Amniotic stem cell (primary cell): ENCODE measurements at places on chromosomes 1 and 21.

DNA sequence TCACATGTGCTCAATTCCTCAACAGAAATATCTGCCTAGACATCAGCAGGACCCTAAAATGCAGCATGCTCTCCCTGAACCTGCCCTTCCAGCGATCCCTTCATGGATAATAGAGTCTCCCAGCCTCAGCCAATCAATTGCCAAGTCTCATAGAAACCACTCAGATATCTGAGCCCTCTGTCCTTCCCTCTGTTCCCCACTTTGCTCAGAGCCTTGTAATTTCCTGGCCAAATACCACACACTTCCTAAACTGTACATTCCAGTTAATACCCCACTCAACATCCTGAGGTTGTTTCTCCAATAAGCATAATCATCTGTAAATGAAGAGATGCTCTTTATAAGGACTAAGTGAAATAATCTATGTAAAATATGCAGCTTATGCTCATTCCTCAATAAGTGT is 59.3 kb upstream of the PTGFRN start:
- no peak for DNase-seq

DNA sequence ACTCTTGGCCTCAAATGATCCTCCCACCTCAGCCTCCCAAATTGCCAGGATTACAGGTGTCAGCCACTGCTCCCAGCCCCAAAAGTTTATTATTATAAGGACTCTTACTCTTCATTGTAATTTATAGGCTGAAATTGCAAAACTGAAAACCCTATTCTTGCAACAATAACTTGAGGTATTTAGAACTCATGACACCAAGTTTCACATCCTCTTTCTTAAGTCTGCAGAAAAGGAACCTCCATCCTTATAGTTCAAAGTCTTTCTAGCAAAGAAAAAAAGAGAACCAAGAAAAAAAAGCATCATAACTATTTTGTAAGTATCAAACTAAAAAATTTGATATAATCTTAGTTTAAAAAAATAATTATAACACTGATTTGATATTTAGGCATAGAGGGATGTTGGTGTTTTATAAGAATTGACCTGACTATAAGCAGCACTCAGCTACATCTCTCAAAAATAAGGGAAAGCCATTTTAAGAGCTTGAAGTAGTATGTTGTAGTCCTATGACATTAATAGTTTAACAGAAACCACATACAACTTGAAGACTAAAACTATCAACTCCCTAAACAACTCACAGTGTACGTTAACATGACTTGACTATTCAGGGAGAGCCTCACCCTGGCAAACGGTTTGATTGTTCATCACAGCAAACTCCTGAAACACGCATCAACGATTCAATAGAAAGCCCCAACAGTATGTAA is 122.4 kb downstream of the AKT3 start:
- no peak for DNase-seq

DNA sequence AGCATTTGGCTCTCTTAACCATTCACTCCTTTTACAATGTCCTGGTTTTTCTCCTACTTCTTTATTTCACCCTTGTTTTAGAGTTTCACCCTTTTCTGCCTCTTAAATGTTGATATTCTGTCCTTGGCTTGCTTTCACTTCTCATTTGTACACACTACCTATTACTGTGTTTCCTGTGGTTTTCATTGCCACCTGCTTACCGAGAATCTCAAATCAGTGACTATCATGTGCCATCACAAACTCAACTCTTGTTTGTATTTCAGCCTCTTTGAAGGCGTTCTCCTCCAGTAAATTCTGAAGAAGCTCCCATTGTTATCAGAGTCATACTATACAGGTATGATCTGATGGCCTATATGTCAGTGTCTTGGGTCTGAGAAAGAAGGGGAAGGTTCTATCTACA is 65.7 kb downstream of the NPHS2 start:
- DNase-seq: no peak

- DNase-seq: peak; percentile 56
These were observed at the start of gene RRP1 for GRCh38 chr21:43789276-43790009. RRP1 (plus strand) TSS chr21:43789577; CDS start chr21:43789630, 53 bp downstream.

DNA sequence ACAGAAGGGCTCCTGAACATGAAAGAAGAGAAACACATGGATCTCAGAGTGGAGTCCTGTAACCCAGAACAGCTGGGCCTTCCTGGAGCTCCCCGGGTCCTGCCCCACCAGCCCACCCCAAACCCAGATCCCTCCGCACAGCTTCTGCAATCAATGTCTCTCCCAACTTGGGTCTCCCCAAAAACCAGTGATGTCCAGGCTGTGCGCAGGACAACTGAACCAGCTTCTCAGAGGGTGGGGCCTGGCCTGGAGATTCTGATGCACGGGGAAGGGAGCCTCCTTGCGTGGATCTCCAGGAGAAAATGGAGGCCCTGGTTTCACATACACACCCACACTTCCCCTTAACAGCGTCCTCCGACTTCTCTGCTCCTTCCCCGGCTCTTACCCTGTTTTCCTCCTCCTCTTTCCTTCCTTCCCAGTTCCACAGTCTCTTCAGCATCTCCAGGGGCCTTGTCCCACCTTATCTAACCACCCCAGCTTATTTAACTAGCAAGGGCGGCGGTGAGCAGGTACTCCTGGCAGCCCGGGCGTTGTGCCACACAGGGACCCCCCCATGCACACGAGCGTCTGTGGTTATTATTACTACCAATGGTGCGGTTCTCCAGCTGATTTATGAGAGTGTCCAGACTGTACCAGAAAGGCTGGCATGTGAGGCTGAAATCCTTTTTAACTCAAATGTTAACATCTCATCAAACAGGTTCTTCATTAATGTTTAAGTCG is 11.2 kb upstream of the MX2 start:
- no peak for DNase-seq

GRCh38 chr1:185942961-185943360 is 208.8 kb downstream of the HMCN1 start:
- DNase-seq: no peak

DNA sequence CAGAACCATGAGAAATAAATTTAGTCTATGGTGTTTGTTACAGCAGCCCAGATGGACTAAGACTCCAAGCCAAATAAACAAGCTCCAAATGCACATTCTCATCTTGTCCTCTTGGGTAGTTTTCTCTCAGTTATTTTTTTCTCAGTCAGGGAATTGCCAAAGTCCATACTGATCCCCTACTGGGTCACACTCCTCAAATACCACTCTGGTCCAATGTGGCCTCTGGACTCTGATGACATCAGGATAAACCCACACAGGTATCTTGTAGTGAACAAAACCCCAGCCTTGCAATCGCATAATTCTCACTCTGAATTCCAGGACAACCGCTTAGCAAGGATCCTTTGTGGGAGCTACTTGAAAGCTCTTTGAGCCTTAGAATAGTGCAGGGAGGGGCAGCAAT is 248.4 kb upstream of the JUN start:
- no peak for DNase-seq

DNA sequence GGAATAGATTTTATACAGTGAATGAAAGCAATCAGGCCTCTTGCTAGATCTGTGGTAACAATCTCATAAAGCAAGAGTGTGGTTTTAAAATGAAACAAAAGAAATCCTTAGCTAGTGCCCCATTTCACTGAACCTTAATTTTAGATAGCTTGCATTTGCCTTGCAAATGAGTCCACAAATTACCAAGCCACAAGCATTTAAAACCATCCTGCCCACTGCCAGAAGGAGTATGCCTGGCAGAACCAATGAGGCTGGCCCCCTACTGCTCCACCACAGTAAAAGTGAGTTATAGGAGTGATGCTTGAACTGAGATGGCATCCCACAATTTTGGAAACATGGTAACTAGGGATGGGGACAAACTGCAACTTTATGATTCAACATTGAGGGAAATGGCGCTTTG is 206.4 kb upstream of the LMO4 start:
- no peak for DNase-seq

- no peak for DNase-seq
These were observed 13.5 kb upstream of the RCSD1 start for GRCh38 chr1:167616521-167616920.

DNA sequence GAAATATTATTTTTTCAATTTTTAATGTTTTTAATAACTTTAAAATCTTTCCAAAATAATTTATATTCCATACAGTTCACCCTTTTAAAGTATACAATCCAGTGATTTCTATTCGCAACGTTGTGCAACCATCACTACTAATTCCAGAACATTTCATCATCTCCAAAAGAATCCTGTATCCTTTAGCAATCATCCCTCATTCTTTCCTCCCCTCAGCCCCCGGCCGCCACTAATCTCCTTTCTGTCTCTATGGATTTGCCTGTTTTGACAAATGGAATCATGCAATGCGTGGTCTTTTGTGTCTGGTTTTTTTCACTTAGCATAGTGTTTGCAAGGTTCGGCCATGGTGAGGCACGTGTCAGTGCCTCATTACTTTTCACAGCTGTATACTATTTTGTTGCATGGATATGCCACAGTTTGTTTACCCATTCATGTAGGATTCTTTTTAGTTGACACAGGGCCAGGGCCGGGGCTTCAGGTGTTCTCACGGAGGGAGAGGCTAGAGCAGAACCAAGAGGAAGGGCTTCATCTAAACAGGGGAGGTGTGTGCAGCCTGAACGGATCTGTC is 40.6 kb upstream of the ZBTB40 start:
- DNase-seq: no peak

DNA sequence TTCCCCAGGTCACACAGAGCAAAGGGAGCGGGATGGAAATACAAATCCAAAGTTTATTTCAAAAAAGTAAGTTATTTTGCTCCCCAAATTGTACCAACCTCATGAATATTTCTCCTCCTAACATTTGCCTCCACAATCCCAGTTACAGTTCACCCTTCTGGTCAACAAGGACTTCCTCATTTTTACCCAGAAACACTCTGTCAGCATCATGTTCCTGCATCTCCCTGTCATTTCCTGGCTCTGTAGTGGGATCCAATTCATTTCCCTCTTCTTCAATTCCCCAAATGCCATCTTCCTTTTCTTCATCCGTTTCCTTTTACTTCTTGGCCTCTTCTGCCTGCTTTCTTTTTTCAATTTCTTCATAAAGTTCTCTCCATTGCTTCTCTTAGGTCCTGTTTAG is 32.0 kb upstream of the EPS15 start:
- DNase-seq: no peak

GRCh38 chr1:87976316-87976715 is 647.6 kb downstream of the LMO4 start:
- no peak for DNase-seq

DNA sequence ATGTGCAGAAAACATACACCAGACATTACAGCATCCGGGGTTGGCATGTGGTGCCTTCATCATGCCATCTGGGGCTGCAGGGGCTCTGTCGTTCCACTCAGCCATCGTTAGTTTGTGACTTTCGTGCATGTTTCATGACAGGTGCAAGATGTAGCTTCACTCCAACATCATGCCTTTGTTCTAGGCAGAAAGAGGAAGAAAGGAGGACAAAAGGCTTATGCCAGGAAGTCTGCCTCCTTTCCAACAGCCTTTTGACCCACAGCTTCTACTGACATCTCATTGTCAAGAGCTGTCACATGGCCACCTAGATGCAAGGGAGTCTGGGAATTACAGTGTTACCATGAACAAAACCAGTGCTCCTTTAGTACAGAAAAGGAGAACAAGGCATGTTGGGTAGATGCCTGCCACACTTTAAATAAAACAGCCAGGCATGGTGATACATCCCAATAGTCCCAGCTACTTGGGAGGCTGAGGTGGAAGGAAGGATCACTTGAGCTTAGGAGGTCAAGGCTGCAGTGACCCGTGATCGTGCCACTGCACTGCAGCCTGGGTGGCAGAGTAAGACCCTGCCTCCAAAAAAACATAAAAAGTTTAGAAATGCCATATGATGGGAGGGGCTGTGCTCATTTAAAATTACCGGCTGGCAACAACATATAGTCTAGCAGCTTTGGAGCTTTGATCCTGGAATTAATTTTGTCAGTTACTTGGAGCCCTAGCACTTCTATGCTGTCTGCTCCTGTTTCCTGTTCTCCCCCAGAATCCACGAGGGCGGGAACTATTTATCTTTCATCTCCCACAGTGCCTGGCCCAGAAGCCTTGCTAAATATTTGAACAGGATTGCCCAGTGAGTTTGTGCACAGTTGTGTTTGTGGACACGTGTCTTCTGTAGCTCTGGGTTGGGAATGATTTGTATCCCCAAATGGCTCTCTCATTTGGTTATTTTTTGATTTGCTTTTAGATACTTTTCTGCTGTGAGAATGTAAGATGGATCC is 7.4 kb downstream of the DOP1B start:
- DNase-seq: no peak

GRCh38 chr1:29793653-29794348 is 557.5 kb downstream of the PTPRU start:
- no peak for DNase-seq

- DNase-seq: no peak
These were observed 23.2 kb downstream of the F5 start for GRCh38 chr1:169563019-169563615.

GRCh38 chr1:215681041-215681440 is 113.9 kb downstream of the KCTD3 start:
- no peak for DNase-seq

GRCh38 chr1:3192361-3192760 is 123.4 kb downstream of the PRDM16 start:
- no peak for DNase-seq

DNA sequence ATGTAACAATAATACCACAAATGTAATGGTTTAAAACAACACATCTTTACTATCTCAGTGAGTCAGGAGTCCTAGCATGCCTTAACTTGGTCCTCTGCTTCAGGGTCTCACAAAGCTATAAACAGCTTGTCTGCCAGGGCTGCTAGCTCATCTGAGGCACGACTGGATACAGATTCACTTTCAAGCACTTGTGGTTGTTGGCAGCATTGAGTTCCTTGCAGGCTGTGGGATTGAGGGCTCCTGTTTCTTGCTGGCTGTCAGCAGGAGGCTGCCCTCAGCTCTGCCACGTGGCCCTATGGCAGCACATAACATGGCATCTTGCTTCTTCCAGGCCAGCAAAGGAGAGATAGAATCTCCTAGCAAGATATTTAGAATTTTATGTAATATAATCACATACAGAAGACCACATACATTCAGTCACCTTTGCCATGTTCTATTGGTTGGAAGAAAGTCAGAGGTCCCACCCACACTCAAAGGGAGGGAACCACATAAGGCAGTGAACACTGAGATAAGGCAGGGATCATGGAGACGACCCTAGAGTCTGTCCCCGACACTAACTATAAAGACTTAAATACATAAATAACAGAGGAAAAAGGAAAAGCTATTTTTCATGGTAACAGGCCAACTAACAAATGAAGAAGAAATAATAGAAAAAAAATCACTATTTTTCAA is 18.9 kb upstream of the IPP start:
- no peak for DNase-seq

- DNase-seq: no peak
These were observed 33.1 kb downstream of the NDC1 start for GRCh38 chr1:53804791-53805505.
